ENCODE measurements at places on chromosomes 12 and 14. TPM values are rescaled to one million over a fixed set of nuclear protein-coding genes. Genes with fewer than 3 reads are reported as not detected.

DNA sequence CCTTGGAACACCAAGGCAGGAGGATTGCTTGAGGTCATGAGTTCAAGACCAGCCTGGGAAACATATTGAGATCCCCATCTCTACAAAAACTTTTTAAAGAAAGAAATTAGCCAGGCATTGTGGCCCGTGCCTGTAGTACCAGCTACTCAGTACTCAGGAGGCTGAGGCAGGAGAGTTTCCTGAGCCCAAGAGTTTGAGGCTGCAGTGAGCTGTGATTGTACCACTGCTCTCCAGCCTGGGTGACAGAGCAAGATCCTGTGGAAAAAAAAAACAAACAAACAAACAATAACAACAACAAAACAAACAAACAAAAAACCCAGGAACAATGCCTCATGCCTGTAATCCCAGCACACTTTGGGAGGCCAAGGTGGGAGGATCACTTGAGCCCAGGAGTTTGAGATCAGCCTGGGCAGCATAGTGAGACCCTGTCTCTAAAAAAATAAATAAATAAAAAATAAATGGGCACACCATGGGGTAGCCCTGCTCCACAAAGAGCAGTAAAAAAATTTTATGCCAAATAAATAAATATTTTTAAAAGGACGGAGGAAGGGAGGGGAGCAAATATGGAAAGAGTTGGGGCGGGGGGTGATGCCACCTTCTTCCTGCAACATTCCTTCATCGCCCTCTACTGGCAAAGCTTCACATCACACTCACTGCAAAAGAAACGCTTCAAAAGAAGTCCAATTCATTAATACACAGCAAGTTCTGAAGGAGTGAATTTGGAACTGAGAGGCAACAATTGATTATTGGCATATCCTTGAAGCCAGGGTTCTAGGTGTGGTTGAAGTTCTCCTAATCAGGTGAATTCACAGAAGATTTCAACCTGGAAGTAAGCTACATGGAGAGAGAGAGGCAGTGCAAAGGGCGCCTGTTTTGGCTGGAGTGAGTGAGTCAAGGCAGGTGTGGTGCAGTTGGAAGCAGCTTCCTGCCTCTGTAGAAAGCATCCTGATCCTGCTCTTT is 8.8 kb upstream of the GNPTAB start:
- DNase-seq, result peak; percentile 58

- no peak for DNase-seq
Measured at GRCh38 chr12:122691566-122691965, 11.6 kb downstream of the HCAR2 start.

GRCh38 chr12:78181544-78182162 is 351.0 kb downstream of the NAV3 start:
- no peak for DNase-seq

The TAS2R10 gene
- total RNA-seq, result not detected

The LHX5 gene
- not detected for total RNA-seq

All from psoas muscle (tissue), 8 donors.